Activated T-helper 1 cell treated with anti-CD3 and anti-CD28 coated beads, Interleukin-2, amount 50 U/mL, for 16 hours (primary cell): ENCODE measurements at places on chromosomes 5 and 9.

- DNase-seq: no peak
These were observed 22.8 kb downstream of the ATOX1 start for GRCh38 chr5:151735646-151736045.

DNA sequence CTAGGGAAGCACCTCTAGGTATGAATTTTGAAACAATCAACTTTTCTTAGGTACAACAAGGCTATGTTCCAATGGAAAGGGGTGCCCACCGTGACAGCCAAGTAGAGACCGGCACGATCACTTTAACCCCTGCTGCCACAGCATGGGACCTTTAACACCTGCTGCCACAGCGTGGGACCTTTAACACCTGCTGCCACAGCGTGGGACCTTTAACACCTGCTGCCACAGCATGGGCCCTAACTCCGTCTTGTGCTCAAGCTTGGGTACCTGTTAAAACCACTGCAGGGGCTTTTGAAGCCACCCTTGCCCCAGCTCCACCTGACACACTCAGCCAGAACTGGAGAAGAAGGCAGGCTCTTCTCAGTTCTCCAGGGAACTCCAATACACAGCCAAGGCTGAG, 18.2 kb upstream of the MXD3 start:
- DNase-seq: no peak

GRCh38 chr5:101658433-101658832, 637.7 kb downstream of the SLCO4C1 start:
- DNase-seq: no peak

GRCh38 chr5:113067635-113068344, 91.2 kb downstream of the DCP2 start:
- DNase-seq: no peak

- DNase-seq: no peak
These were observed 33.3 kb downstream of the GLIS3 start for GRCh38 chr9:4266602-4267001.

- DNase-seq: no peak
These were observed 39.6 kb downstream of the PDCD1LG2 start for GRCh38 chr9:5549658-5550650.

DNA sequence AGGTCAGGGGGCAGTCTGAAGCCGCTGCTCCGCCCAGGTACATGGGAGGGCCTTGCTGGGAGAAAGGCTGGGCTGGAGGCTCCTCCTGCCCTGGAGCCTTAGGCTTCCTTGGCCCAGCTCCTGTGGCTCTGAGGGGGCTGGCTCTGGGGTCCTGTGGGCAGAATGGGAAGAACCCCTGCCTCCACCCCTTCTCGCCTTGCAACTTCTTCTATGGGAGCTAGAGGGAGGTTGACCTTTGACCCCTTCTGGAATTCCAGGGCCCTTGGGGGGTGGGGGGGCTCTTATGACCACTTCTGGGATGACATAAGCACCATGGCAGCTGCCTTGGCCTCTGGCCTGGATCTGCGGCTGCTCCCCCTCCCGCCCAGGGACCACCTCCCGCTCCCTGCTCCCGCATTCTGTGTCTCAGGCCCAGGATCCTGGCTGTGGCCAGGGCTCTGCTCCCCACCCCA, 32.2 kb downstream of the IER5L start:
- no peak for DNase-seq

DNA sequence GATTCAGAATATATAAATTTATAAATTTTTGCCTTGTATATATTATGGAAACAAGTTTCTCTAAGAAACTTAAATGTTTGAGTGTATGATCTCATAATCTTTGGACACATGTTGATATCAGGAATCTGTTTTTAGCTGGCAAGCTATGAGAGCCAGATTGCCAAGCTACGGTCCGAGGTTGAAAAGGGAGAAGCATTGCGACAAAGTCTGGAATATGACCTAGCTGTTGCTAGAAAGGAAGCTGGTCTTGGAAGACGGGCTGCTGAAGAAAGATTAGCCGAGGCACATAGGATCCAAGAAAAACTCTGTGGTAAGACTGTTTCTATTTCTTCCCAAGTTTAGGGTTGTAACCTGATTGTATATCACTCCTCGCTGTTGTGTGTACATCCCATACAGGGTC, 25.9 kb downstream of the CCDC171 start:
- no peak for DNase-seq
